ENCODE measurements at places on chromosomes 2 and 18. TPM values are rescaled to one million over a fixed set of nuclear protein-coding genes. Genes with fewer than 3 reads are reported as not detected.

Gene KCNIP3
- 0.24 TPM for total RNA-seq

Gene CHRNG
- total RNA-seq: not detected

Gene LCT
- total RNA-seq: 0.37 TPM

Gene TSPYL6
- not detected for total RNA-seq

Gene FABP1
- not detected for total RNA-seq

Gene CSRNP3
- 47.7 TPM for total RNA-seq

- no peaks in the 10 kb centered on the region for H3K4me1 ChIP-seq
- no peak overlapping the region for H3K27ac ChIP-seq
- H3K4me3 ChIP-seq: no peak overlapping the region
- DNase-seq: no peak
- H3K36me3 ChIP-seq: no peaks in the 10 kb centered on the region
Observed at GRCh38 chr18:3410273-3410672, 39.7 kb upstream of the TGIF1 start.

DNA sequence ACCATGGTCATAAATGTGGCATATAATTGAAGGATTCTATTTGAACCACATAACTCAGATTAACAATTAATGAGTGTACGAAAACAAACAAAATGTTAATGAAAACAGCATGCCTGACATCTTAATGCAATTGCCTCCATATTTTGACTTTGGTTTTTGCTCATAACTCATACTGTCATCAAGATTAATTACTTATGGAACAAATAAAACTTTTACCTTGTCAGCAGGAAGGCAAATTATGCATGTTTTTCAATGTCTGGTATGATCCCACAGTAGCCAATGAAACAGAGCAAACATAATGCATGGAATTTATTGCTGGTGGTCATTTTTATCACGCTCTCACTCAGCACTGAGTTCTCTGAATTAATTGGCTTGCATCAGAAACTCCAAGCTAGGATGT is 5.1 kb downstream of the PLEKHM3 start:
- no peaks in the 10 kb centered on the region for H3K4me1 ChIP-seq
- H3K27ac ChIP-seq: no peak overlapping the region
- H3K4me3 ChIP-seq: no peak overlapping the region
- H3K27me3 ChIP-seq: no peaks in the 10 kb centered on the region
- no peak for DNase-seq

- H3K27me3 ChIP-seq: no peaks in the 10 kb centered on the region
- no peak overlapping the region for H3K4me3 ChIP-seq
- no peak for DNase-seq
Observed at GRCh38 chr2:64905338-64906024, 83.7 kb upstream of the SLC1A4 start.

- peaks cover 11% of the 10 kb centered on the region for H3K36me3 ChIP-seq
- H3K27me3 ChIP-seq: peaks cover 3% of the 10 kb centered on the region
- no peak overlapping the region for H3K27ac ChIP-seq
- H3K4me3 ChIP-seq: peak overlapping the region; percentile 97
- DNase-seq: no peak
Observed at GRCh38 chr18:59359576-59359952, 499 bp upstream of the LMAN1 start.

- no peak for DNase-seq
- H3K27ac ChIP-seq: no peak overlapping the region
- peaks cover 22% of the 10 kb centered on the region for H3K4me1 ChIP-seq
Observed at GRCh38 chr2:171317492-171318125, 116.2 kb downstream of the METTL8 start.

GRCh38 chr2:215998636-215999035 is 14.7 kb downstream of the MREG start:
- no peak for DNase-seq
- no peaks in the 10 kb centered on the region for H3K4me1 ChIP-seq
- peaks cover 6% of the 10 kb centered on the region for H3K36me3 ChIP-seq
- H3K4me3 ChIP-seq: no peak overlapping the region
- no peaks in the 10 kb centered on the region for H3K27me3 ChIP-seq
- no peak overlapping the region for H3K27ac ChIP-seq

DNA sequence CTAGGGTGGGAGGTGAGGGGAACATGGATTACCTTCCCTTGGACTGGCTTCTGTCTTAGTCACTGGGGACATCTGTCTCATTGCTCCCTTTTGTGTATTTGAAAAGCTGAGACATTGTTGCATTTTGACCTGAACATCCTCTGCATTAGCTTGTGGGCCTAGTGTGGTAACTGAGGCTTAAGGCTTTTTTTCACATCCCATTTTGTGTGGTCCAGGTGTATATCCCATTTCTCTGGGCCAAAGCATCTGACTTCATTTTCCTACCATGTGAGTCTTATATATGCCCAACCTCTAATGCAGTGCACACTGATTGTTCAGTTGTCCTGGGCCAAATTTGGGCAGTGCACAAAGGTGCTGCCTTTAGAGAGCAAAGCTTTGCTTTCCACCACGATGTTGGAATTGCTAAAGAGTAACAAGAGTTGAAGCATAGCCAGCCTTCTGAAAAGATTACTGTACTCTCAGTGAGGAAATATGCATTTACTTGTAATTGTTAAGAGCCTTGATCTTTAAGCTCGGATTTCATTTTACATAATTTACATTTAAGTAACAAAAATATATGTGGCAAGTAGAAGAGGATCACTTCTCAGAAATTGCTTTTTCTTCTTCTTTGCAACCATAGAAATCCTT is 13.3 kb downstream of the PRKCE start:
- no peak overlapping the region for H3K4me3 ChIP-seq
- H3K27ac ChIP-seq: no peak overlapping the region
- no peaks in the 10 kb centered on the region for H3K27me3 ChIP-seq

- H3K4me1 ChIP-seq: no peaks in the 10 kb centered on the region
- H3K4me3 ChIP-seq: no peak overlapping the region
- DNase-seq: no peak
- no peak overlapping the region for H3K27ac ChIP-seq
- no peaks in the 10 kb centered on the region for H3K36me3 ChIP-seq
Observed at GRCh38 chr2:12651641-12652040, 65.1 kb upstream of the TRIB2 start.

DNA sequence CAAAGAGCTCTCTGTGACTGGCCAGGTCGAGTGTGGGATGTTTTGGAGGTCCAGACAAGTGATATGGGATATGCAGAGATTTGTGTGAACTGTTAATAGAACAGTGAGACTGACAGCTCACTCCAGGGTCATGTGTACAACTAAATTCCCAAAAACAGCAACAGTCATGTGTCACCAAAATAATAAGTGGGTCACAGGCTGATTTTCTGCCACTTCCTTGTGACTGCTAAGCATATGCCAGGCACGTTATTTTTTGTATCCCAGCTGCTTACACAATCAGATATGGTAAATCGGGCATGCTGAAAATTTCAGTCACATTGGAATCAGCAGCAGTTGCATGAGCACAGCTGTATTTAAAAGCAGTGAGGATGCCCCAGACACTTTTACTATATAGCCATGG is 198.7 kb downstream of the PTGR3 start:
- no peaks in the 10 kb centered on the region for H3K27me3 ChIP-seq
- no peak overlapping the region for H3K4me3 ChIP-seq
- H3K4me1 ChIP-seq: no peaks in the 10 kb centered on the region

DNA sequence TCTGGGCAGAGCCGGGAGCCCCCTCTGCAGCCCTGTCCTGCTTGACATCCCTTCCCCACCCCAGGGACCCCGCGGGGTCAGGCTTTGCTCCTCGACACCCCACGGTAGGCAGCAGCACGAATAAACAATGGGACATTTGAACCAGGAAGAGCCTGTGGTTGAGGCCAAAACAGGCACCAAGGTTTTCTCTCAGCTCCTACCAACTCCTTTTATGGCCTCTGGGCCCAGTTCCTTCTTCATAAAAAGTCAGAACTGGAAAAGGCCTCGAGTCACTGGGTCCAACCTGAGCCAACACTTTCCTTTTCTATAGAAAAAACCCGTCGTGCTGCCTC is 20.6 kb downstream of the TEX44 start:
- H3K36me3 ChIP-seq: no peaks in the 10 kb centered on the region
- no peak overlapping the region for H3K27ac ChIP-seq
- no peaks in the 10 kb centered on the region for H3K27me3 ChIP-seq
- no peak overlapping the region for H3K4me3 ChIP-seq
- no peak for DNase-seq

DNA sequence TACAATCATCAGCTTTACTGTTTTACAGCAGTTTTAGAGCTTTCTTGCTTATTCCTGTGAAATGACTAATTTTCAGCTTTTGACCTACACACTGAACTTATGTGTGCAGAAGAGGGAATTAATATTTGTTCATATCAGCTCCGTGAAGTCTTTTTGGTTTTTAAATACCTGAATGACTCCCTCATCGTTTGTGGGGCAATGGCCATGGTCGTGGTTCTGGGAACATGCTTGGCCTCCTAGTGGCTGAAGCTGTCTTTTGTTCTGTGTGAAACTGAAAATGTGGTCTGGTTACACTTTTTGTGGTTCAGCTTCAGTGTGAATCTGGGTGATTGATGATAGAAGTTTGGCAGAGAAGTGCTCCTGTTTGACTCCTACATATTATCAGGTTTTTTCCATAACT is 408.1 kb downstream of the THSD7B start:
- H3K36me3 ChIP-seq: no peaks in the 10 kb centered on the region
- H3K27ac ChIP-seq: no peak overlapping the region
- no peak for DNase-seq
- H3K4me1 ChIP-seq: no peaks in the 10 kb centered on the region
- no peaks in the 10 kb centered on the region for H3K27me3 ChIP-seq
- no peak overlapping the region for H3K4me3 ChIP-seq

GRCh38 chr2:241730671-241731293 is 3.6 kb upstream of the D2HGDH start:
- H3K4me3 ChIP-seq: no peak overlapping the region
- no peak overlapping the region for H3K27ac ChIP-seq
- no peaks in the 10 kb centered on the region for H3K27me3 ChIP-seq
- DNase-seq: no peak
- peaks cover 5% of the 10 kb centered on the region for H3K4me1 ChIP-seq
- no peaks in the 10 kb centered on the region for H3K36me3 ChIP-seq
